Stimulated activated CD8-positive, alpha-beta memory T cell treated with anti-CD3 and anti-CD28 coated beads, Interleukin-7, amount 100 ng/mL, for 24 hours (primary cell): ENCODE measurements at places on chromosomes 11 and 22.

- no peak for DNase-seq
Observed at GRCh38 chr22:49340406-49340805, 487.3 kb downstream of the BRD1 start.

GRCh38 chr11:44755556-44756523, 29.1 kb downstream of the TSPAN18 start:
- DNase-seq: no peak

DNA sequence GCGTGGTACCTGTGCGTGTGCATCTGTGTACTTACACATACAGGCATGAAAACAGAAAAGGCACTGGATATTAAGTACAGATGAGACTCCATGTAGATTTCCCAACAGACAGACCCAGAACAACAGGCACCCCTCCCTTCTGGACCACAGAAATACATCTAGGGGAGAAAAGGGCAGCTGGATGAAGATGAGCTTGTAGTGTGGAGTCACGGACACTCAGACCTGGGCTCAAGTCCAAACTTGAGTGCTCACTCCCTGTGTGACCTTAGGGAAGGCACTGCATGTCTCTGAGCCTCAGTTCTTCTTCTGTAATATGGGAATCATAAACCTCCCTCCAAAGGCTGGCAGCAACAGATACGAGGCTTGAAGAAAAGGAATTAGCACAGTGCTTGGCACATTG, 108.9 kb downstream of the GALNT18 start:
- DNase-seq: no peak

GRCh38 chr11:134560566-134561330, 148.7 kb upstream of the B3GAT1 start:
- DNase-seq: no peak

DNA sequence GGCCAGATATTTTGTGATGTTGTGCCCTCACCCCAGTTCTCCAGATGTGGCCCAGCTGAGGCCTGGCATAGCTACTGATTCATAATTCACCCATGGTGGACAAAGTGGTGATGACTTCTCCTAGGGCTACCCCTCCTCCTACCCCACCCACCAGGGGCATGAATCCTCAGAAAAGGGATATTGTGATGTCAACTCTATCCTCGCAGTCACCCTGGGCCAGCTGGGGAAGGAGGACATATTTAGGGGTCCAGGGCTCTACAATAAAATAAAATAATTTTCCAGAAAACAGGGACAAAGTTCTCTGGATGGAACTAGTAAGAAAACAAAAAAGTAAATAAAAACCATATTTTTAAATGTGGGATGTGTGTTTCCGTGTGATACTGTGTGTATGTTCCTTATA, at the start of gene UBQLNL:
Gene UBQLNL, minus strand, starts transcription at position 101 of the 400 bp plus-strand sequence. CDS start 258 bp downstream, outside the sequence.
- no peak for DNase-seq

DNA sequence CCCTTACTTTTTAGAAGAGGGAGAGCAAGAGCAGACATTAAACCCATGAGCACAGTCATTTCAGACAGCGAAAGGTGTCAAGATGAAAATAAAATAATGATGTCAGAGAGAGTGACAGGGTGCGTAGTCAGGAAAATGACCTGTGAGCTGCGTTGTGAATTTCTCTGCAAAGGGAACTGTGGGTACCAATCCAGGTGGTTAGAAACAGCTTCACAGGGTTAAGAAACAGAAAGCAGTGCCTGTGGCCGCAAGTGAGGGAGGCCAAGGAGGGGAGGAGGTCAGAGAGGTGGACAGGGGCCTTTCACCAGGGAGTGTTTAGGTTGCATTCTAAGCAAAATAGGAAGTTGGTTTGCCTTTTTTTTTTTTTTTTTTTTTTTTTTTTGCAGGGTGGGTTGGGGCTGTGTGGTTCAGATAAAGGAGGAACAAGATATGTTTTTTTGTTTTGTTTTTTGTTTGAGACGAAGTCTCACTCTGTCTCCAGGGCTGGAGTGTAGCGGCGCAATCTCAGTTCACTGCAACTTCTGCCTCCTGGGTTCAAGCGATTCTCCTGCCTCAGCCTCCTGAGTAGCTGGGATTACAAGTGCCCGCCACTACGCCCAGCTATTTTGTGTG, 7.9 kb downstream of the TIGD3 start:
- no peak for DNase-seq

GRCh38 chr11:31818874-31819331, 7.8 kb upstream of the PAX6 start:
- no peak for DNase-seq

DNA sequence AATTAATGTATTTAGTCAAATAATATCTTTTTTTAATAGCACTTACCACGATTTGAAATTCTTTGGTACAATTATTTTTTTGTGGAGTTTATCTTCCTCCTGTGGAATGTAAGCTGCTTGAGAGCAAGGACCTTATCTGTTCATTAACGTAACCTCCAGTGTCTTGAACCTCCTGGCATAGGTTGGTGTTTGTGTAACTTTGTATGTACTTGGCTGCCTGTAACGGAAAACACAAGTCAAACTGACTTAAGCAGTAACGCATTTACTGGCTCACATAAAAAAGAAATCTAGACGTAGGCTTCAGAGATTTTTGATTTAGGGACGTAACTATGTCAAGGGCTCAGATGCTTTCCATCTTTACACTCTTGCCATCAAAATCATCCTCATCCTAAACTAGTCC, 56.1 kb downstream of the ARHGEF12 start:
- DNase-seq: no peak

- DNase-seq: no peak
Observed at GRCh38 chr11:10441652-10442503, 13.2 kb upstream of the AMPD3 start.

GRCh38 chr11:113760241-113760640, 13.3 kb downstream of the ZW10 start:
- no peak for DNase-seq
